GM12891 (cell line): ENCODE measurements at places on chromosomes 3 and 15.
A peak's percentile ranks its signal among the peaks of the same experiment; 100 is the strongest.

- no peak for DNase-seq
Measured at GRCh38 chr15:40287968-40288367, 5.1 kb upstream of the ANKRD63 start.

GRCh38 chr3:112486811-112487505 lies 12.3 kb downstream of the BTLA start:
- no peak for DNase-seq

- DNase-seq, result no peak
Measured at GRCh38 chr3:86782286-86782685, 208.7 kb downstream of the VGLL3 start.

GRCh38 chr3:161031134-161031533 lies 74.0 kb downstream of the B3GALNT1 start:
- no peak for DNase-seq

DNA sequence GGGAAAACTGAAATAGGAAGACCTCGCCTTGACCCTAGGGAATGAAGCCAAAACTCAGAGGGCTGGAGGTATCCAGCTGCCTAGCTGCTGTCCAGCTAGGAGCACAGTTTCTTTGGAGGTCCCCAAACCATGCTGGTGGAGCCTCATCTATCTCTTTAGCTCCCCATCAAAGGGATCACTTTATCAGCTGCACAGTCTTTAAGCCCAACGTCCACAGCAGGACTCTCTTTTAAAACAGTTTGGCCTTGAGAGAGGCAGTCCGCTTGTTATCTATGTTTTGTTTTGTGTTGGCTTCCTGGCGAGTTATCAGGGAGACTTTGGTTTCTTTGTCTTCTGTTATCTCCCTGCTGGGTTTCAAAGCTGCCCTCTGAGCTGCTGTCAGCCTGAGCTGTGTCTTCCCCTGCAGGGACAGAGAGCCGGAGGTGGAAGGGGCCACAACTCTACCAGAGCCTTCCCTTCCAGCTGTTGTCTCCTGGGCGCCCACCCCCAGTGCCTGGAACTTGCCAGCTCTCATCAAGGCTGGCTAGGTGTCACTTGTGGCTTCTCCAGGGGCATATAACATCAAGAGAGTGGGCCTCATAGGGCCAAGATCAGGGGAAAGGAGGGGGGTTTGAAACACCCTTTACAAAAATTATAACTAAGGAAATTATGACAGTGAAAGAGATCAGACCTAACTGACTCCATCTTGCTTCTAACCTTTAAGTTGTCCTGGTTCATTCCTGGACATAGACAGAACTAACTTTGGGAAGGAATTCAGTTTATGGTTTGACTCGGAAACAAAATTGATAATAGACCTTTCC lies 61.4 kb upstream of the C15orf39 start:
- no peak for DNase-seq

- no peak for DNase-seq
Measured at GRCh38 chr3:156461889-156462288, 93.0 kb downstream of the SSR3 start.

- no peak for DNase-seq
Measured at GRCh38 chr15:29835301-29835700, 13.0 kb upstream of the TJP1 start.

DNA sequence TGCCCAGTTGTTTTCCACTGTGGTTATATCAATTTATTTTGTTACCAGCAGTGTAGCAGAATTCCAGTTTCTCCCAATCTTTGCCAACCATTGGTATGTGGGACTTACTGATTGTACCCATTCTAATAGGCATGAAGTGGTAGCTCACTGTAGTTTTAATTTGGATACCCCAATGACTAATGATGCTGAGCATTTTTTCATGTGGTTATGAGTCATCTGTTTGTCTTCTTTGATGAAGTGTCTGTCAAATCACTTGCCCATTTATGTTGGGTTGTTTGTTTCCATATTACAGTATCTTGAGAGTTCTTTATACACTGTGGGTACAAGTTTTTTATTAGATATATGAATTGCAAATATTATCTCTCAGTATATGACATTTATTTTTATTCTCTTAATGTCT lies 644.3 kb downstream of the NR2F2 start:
- no peak for DNase-seq

- no peak for DNase-seq
Measured at GRCh38 chr3:195401943-195402342, 40.9 kb downstream of the ACAP2 start.

DNA sequence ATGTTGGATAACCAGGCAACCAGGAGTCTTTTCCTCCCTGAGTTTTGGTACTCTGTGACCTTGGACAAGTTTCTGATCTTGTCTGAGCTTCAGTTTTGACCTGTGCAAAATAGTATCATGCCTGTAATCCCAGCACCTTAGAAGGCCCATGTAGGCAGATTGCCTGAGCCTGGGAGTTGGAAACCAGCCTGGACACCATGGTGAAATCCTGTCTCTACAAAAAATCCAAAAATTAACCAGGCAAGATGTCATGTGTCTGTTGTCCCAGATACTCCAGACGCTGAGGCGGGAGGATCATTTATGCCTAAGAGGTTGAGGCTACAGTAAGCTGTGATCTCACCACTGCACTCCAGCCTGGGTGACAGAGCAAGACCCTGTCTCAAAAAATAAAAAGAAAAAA lies 114.8 kb downstream of the IL12A start:
- DNase-seq, result no peak

GRCh38 chr3:124257336-124257864 lies 265.5 kb upstream of the ROPN1 start:
- DNase-seq, result no peak

GRCh38 chr15:69973102-69973714 lies 124.5 kb downstream of the TLE3 start:
- DNase-seq, result no peak

DNA sequence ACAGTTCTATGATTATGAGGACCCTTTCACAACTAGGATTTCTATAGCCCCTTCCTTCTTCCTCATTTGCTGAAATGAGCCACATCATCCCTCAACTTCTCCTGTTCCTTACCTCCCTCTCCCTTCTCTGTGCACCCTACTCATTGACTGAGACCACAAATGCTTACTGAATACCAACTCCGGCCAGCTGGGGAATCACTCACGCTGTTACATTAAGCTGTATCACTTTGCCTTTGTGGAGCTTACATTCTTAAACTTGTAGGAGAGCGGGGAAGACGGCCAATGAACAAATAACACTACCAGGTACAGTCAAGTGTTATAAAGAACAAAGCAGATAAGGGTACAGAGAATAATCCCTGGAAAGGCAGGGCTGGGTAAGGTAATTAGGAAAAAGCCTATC lies 5.7 kb downstream of the SUCLG2 start:
- DNase-seq, result no peak

DNA sequence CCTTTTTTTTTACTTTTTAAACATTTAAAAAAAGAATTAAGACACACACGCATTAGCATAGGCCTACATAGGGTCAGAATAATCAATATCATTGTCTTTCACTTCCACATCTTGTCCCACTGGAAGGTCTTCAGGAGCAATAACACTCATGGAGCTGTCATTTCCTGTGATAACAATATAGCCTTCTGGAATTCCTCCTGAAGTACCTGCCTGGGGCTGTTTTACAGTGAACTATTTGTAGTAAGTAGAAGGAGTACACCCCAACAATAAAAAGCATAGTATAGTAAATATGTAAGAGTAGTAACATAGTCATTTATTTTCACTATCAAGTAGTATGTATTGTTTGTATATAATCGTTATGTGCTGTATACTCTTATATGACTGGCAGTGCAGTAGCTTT lies 19.5 kb upstream of the CLDN18 start:
- DNase-seq, result no peak

- no peak for DNase-seq
Measured at GRCh38 chr15:34314491-34315490, 22.8 kb downstream of the SLC12A6 start.

DNA sequence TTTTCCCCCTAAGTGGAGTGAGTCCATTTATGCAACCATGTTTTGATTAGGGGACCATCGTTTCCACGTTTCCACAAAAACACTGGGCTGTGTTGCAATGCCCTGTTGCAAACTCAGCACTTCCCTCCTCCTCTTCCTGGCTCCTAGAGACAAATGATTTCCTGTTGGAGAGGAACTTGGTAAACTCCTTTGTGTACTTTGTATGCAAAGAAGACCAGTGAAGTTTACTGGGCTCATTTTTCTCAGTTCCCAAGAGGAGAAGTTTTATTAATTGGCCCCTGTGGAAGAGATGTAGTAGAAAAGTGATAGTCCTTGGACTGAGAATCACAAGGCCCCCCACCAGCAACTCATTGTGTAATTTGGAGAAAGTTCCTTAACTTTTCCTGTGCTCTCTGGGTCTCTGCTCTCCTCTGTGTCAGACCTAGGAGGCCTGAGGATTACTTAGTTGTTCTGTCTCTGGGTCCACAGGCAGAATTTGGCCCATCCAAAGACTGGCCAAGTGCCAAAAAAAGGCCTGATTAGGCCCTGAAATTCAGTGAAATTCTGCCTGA lies 95.0 kb downstream of the ATG7 start:
- no peak for DNase-seq

DNA sequence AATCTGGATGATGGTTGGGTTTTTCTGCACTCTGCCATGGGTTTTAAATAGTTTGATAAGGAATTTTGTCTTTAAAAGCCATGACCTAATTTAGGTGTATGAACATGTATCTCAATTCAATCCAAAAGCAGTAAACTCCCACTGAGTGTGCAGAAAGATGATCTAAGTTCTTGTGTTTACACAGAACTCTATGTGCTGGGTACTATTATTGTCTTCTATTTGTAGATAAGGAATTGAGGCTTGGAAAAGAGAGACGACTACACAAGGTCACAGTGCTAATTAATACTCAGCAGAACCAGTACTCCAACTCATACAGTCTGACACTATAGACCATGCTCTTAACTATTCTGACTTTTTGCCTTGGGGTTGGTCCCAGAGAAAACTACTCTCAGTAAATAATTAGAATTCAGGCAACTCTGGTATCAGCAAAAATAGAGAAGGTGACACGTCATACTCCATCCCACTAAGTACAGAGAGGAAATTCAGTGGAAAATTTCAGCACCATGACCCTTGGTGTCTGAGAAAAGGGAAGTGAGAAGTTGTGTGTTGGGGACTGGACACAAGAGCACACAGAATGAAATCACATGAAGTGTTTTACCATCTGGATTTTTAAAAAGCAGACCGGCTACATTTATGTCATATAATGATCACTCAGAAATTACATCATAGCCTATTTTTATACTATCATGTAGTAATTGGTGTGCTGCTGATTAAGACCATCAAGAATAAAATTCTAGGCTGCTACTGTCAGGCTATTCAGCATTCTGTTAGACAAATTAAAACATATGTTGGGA lies 18.3 kb upstream of the MYH15 start:
- DNase-seq, result peak; percentile 9

DNA sequence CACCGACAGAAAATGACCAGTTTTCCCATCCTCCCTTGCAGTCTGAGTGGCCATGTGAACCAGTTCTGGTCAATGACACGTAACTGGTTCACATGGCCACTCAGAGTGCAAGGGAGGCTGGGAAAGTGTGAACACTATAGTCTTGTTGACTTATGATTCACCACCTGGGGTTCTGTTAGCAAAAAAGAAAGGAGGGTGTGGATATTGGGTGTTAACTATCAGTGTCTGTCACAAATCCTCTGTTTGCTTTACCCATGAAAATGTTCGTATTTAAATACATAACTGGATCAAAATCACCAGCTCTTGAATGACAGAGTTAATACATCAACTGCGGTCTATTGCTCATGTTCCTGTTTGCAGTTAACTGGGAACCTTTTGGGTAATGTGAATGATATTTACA lies 92.3 kb downstream of the ADAMTSL3 start:
- DNase-seq, result no peak

GRCh38 chr3:11583235-11583634 lies 60.5 kb downstream of the VGLL4 start:
- no peak for DNase-seq

GRCh38 chr3:197956626-197956988 lies 3.4 kb upstream of the LMLN start:
- DNase-seq, result no peak

- no peak for DNase-seq
Measured at GRCh38 chr3:18403061-18403460, 22.1 kb downstream of the SATB1 start.

DNA sequence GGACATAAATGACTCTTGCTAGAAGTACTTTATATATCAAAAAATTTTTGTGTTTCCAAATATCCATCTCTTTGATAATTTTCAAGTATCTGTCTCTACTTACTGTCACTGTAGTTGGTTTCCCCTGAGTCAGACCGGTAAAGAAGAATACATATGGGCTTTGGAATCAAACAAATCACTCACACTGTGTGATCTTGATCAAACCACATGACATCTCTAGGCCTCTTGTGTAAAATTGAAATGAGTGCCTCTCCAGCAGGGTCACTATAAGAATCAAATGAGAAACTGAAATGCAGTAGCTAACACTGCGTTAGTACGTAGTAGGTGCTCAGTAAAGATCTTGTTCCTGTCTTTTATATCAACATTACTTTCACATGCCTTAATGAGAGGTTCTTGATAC lies 314.6 kb upstream of the STT3B start:
- no peak for DNase-seq
